ENCODE measurements at places on chromosomes 2 and 18.
A peak's percentile ranks its signal among the peaks of the same experiment; 100 is the strongest.

DNA sequence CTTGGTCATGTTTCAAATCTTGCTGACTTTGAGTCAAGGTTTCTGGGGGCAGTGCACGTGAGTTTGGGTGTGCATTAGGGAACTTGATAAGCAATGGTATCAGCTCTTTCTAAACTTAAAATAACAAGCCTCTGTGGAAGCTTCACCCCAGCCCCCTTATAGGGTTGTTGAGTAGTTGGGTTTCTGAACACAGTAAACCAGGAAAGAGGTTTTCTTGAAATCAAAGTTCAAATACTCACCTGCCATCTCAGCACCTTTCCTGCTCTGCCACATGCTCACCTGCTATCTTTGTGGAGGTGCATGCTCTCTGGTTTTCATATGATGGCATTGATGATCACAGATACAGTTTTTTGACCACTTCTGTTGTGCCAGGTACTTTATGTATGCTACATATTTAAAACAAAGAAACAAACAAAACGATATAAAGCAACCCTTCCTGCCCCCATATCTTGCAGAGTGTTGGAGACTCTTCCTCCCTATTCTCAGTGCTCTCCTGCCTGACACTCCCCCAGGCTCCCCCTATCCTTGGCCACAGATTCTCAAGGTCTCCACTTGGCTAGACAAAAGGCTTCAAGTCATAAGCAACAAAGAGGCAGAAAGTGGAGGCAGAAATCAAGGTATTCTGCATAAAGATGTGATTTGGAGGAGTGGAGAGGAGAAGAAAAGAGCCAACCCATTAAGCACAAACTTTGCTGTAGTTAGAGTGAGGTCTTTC is 360.6 kb downstream of the CYRIA start:
- DNase-seq, result no peak

DNA sequence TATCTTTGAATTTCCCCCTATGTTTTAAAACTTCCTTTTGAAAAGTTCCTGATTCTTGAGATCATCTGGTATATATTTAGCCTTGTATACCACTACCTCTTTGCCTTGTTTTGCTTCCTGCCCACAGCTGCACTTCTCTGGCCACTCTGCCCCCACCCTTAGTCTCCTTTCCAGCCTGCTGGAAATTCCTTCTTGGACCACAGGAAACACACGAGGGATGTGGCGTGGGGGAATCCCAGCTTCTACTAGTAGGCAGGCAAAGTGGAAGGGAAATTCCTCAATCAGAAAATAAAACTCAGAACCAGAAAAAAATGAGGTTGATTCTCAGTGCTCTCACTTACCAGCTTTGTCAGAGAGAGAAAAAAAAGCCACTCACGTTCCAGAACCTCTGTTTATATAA is 13.4 kb downstream of the IL18RAP start:
- DNase-seq, result no peak

- no peak for DNase-seq
Observed at GRCh38 chr2:214676421-214677089, 132.9 kb downstream of the BARD1 start.

- DNase-seq, result no peak
Observed at GRCh38 chr2:220394433-220394832, 767.0 kb downstream of the SLC4A3 start.

- DNase-seq, result no peak
Observed at GRCh38 chr2:191351298-191351697, 106.1 kb downstream of the MYO1B start.

DNA sequence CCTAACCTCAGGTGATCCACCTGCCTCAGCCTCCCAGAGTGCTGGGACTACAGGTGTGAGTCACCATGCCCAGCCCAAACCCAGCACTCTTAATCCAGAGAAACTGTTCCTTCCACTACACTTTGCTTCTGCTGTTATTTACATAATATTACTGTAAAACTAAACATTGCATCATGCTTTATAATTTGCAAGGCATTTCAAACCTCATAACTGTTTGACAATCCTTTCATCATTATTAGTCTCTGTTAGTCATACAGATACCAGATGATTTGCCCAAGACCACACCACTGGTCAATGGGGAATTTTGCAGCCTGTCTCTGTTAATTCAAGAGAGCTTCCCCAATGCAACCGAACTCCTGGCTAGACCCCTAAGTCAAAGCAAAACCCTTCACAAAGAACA is 338.3 kb downstream of the ALK start:
- DNase-seq, result no peak

GRCh38 chr18:44325903-44326635 is 354.6 kb upstream of the SETBP1 start:
- DNase-seq, result no peak

GRCh38 chr2:207093234-207093633 is 72.5 kb downstream of the KLF7 start:
- DNase-seq, result no peak

DNA sequence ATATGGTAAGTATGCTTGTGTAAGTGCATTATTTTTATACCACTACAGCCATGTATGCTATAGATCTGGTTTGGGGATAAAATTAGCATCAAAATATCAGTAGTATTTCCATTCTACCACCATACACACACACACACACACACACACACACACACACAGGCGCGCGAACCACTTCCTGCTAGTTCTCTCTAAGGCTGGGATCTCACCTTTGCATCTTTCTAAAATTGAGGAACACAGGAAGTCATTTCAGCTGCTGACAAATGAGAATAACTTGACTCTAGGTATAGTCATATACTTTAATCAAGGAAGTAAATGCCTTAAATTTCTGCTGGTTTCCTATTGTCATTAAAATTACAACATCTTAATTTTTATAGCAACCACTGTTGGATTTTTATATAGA is 72.5 kb downstream of the RBM43 start:
- no peak for DNase-seq

DNA sequence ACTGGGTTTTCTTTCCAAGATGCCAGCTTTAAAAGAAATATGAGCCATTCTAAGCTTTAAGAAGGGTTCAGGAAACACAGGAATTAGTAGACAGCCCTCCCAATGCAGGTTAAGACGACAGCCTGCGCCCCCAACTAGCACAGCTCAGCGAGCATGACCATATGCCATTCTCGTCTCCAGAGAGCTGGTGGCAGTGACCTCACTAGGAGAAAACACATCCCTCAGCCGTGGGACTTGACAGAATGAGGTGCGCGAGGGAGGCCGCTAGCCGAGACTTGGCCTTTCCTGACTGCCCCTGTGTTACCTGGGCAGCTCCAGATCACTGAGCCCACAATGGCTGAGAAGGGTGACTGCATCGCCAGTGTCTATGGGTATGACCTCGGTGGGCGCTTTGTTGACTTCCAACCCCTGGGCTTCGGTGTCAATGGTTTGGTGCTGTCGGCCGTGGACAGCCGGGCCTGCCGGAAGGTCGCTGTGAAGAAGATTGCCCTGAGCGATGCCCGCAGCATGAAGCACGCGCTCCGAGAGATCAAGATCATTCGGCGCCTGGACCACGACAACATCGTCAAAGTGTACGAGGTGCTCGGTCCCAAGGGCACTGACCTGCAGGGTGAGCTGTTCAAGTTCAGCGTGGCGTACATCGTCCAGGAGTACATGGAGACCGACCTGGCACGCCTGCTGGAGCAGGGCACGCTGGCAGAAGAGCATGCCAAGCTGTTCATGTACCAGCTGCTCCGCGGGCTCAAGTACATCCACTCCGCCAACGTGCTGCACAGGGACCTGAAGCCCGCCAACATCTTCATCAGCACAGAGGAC is 103.9 kb downstream of the MAPK4 start:
- DNase-seq, result no peak

DNA sequence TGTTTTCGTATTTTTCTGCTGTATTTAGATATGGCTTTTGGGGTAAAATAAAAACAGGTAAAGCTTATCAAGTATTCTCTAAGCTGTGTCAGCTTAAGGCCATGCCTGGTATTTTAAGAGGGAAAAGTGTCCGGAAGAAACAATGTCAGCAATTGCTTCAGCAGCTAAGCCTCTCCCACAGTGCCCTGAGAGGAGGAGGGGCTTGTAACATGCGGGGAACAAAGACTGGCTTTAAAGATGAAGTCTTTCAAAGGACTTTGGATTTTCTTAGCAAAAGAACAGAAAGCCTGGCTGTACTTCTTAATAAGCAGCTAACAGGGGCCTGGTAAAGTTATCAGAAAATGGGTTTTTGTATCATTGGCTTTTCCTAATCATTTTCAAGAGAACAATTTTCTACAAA is 102.8 kb downstream of the PXDN start:
- no peak for DNase-seq

GRCh38 chr2:85753525-85754312 is at the start of gene ATOH8:
TSS of gene ATOH8 (plus strand) at chr2:85753991. CDS start at chr2:85754190, 199 bp downstream.
- peak; percentile 18 for DNase-seq

DNA sequence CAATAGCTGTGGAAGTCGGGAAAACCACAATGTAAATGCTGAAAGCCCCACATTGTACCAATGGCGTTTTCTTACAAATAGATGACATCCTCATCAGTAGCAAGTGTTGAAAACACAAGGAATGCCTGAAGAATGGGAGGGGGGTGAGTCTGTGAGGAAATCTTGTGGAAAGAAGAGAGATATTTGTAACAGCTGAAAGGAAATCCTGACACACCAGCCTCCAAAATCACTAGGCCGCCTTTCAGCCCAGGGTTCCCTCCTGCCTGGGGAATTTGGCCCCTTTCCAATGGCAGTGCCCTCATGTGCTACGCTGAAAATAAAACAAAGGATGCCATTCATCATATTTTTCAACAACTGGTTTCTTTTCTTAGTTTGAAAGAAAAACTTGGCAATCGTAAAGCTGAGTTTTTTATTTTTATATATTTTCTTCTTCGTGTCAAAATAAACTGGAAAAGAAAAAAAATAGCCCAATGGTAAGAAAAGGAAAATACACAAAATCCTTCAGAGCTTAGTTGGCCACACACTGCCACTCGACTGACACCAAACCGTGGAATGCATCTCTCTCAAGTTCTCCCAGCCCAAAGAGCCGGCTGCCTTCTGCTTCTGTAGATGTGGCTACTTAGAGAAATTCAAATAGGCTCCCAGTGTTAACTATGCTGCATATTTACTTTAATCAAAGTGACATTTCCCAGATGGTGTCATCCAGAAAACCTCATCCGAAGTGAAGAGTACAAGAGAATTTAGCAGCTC is 52.0 kb downstream of the FTCDNL1 start:
- DNase-seq, result no peak

- DNase-seq, result no peak
Observed at GRCh38 chr2:206611736-206612135, 30.6 kb upstream of the FAM237A start.

DNA sequence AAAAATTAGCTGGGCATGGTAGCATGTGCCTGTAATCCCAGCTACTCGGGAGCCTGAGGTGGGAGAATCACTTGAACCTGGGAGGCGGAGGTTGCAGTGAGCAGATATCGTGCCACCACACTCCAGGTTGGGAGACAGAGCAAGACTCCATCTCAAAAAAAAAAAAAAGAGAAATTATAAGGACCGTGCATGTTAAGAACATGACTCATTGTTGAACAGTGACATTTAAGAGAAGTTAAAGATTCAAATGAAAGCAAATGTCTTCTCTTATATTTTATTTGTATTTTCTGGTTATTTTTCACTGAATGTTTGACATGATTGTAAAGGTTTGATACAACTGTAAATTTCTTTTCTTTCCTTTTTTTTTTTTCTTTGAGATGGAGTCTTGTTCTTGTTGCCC is 69.6 kb downstream of the APLF start:
- DNase-seq, result no peak

GRCh38 chr2:30404319-30405259 is 42.5 kb upstream of the LCLAT1 start:
- DNase-seq, result no peak

- no peak for DNase-seq
Observed at GRCh38 chr18:29383311-29384273, 1206.7 kb upstream of the CDH2 start.

- DNase-seq, result no peak
Observed at GRCh38 chr2:24513281-24514071, 22.4 kb downstream of the NCOA1 start.

- DNase-seq, result no peak
Observed at GRCh38 chr2:160105366-160105765, 43.0 kb upstream of the PLA2R1 start.

- no peak for DNase-seq
Observed at GRCh38 chr2:7017671-7018281, 100.6 kb downstream of the RNF144A start.

- DNase-seq, result no peak
Observed at GRCh38 chr18:44895176-44895798, 214.6 kb downstream of the SETBP1 start.

DNA sequence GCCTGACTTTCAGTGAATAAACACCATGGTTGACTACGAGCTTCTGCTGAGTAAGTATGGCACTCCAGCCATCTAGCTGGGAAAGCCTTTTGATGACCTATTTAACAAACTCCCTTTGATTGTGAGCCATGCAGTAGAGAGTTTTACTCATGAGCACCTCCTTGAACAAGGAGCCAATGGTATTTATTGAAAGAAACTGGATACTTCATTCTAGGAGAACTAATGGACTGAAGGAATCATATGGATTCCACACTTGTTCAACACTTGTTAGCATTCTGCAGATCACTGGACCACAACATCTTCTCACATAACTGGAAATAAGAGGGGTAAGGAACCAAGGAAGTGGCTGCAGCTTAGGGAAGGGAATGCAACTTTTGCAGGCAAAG is 320.9 kb upstream of the ETAA1 start:
- no peak for DNase-seq

DNA sequence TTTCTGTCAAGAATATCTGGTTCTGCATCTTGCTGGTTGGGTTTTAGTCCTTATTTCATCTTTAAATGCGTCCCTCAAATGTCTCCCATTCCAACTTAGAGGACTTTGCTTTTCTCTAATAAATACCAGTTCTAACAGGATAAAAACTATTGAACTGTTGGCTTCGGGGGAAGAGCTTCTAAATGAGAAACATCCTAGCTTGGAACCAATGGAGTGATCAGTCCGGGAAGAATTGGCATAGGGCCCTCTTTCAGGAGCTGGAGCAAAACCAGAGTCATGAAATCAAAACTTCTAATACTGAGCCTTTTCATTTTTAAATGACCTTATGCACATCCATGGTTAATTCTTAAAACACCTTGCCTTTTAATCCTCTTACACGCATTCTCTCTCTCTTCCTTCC is 401.6 kb upstream of the SMIM21 start:
- no peak for DNase-seq

- DNase-seq, result no peak
Observed at GRCh38 chr2:142603759-142604158, 273.7 kb upstream of the KYNU start.

DNA sequence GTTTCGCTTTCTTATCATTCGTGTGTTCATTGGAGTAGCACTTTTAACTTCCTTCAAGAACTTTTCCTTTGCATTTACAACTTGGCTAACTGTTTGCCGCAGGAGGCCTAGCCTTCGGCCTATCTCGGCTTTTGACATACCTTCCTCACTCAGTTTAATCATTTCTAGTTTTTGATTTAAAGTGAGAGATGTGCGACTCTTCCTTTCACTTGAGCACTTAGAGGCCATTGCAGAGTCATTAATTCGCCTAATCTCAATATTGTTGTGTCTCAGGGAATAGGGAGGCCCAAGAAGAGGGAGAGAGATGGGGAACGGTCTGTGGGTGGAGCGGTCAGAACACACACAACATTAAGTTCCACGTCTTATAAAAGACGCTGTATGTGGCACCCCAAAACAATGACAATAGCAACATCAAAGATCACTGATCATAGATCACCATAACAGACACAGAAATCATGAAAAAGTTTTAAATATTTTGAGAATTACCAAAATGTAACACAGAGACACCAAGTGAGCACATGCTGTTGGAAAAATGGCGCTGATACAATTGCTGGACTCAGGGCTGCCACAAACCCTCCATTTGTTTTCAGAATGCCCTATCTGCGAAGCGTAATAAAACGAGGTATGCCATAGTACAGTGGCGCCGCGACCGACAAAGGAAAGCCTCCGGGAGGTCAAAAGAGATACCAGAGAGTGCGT is 553 bp downstream of the TIGD1 start:
- no peak for DNase-seq

All from SW 1271 (cell line).